Stimulated activated CD4-positive, alpha-beta T cell treated with anti-CD3 and anti-CD28 coated beads, Interleukin-15, amount 100 ng/mL, for 24 hours (primary cell): ENCODE measurements at places on chromosomes 13 and 19.

- no peak for DNase-seq
Measured at GRCh38 chr19:1997353-1998233, 17.9 kb downstream of the BTBD2 start.

DNA sequence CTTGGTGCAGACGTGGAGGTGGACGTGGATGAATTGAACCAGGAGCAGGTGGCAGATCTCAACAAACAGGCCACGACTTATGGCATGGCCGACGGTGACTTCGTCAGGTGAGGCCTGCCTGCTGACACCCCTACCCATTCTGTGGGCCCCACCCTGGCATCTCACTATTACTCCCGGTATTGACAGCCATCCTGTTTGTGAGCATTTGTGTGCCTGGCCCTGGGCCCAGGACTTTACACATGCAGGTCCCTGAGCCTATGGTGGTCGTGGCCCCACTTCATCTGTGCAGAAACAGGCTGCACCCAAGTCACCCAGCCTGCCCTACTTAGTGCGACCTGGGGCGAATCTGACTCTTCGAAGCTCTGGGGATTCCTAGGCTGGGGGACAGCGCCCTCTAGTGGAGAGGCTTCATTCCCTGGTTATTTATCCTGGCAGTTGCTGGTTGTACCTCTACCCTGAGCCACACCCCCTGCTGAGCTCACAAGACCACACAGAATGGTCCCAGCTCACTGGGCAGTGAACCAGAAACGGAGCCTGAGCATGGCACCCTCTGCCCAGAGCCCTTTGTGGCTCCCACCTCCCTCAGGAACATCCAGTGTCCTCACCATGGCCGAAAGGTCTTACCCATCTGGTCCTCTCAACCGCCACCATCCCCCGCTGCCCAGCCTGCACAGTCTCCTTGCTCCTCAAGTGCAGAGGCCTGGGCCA is 16.9 kb downstream of the ZNF296 start:
- DNase-seq = peak; percentile 88

DNA sequence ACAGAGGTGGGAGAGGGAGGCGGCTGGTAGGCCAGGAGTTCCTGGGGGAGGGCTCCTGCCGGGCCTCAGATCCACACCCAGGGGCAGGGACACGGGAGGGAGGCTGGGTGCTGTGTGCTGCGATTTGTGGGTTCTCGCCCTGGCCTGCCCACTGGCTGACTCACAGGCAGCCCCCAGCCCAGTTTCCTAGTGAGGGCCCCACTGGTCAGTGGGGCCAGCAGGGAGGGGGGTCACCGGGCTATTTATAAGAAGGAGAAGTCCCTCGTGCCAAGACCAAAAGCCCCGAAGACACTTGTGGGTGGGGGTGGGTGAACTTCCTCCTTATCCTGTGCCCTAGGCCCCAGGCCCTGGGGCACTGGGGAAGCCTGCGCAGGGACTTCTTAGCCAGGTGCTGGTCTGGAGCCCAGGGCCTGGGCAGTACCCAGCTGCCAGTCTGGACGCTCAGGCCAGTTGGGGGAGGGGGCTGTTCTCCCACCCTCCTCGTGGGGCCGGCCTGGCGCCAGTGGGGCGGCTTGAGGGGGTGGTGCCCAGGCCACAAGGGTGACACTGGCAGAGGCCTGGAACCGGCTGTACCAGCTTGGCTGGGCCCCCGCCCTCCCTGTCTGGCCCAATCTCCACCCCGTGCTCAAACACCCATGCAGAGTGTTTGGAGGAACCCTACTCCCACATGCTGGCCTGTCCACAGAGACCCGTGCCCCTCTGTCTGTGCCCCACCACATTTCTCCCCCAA is 5.0 kb upstream of the JUNB start:
- no peak for DNase-seq

- peak; percentile 40 for DNase-seq
Measured at GRCh38 chr19:932648-933552, 7.1 kb downstream of the ARID3A start.

- DNase-seq = no peak
Measured at GRCh38 chr19:42412227-42412626, 15.0 kb downstream of the LIPE start.

DNA sequence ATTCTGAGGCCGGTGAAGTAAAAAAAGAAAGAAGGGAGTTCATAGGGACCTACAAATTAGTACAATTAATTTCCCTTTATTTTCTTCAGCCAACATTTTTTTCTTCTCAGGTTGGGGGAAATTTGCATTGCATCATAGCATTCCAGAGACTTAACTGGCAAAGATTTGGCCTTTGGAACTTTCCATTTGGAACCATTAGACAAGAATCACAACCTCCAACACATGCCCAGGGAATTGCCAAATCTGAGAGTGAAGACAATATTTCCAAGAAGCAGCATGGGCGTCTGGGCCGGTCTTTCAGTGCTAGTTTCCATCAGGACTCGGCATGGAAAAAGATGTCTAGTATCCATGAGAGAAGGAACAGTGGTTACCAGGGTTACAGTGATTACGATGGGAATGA is 6.4 kb upstream of the ERCC5 start:
- no peak for DNase-seq

GRCh38 chr13:48797127-48797526 is 143.4 kb downstream of the CYSLTR2 start:
- DNase-seq = no peak

- DNase-seq = no peak
Measured at GRCh38 chr13:111974341-111974640, 92.7 kb upstream of the SOX1 start.

DNA sequence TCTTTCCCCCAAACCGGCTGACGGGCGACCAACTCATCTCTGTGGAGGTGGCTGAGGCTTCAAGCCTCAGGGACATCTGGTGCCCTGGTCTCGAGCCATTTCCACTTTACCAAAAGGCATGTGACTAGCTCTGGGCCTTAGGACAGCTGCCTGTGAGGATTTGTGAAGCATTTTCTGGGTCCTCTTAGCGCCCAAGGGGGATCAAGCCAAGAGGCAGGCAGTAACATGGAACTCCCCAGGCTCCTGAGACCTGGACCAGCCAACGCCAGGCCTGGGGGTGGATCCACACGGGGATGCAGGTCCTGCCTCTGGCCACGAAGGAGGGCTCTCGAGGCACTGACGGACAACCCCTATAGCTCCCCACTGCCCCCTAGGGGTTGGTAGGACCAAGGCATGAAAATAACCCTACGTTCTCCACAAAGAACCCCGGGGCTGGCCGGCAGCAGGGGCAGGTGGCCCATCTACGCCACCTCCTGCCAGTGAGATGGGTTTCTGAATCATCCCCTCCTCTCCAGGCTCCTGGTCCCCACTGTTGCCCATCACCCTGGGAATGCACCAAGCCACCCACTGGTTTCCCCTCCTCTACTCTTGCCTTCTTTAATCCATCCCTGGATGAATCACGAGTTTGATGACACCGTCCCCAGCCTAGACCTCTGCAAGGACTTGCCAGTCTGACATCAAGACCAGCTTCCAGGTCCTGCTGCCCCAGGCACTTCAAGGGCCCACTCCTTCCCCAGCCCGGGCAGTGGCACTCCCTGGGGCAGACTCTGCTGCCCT is 7.0 kb upstream of the MYDGF start:
- peak; percentile 47 for DNase-seq

DNA sequence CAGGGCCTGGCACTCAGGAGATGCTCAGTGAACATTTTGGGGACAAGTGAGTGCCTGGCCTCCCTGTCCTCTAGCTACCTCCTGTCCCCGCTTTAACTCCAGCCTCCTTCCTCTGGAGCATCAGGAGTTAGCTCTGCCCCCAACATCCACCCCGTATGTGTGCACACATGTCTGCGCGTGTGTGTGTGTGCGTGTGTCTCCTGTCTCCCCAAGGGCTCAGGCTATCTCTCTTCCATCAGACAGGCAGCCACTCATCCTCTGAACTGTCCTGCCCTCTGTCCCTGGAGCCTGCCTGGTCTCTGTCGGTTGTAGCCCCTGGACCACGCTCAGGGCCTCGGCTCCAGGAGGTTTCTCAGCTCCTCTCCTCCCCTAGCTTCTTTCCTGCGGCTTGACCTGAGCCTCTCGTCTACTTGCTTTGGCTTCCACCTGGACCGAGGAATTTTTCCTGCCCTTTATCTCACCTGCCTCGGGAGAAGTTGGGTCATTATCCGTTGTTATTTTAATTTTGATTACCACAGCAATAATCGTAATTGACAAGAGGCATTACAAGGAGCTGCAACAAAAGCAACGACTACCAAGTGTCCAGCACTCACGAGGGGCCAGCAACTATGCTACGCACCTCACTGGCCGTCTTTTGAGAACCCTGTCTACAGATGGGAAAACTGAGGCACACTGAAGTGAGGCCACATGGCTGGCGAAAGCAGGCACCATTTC is 32.0 kb upstream of the ASF1B start:
- DNase-seq = no peak

DNA sequence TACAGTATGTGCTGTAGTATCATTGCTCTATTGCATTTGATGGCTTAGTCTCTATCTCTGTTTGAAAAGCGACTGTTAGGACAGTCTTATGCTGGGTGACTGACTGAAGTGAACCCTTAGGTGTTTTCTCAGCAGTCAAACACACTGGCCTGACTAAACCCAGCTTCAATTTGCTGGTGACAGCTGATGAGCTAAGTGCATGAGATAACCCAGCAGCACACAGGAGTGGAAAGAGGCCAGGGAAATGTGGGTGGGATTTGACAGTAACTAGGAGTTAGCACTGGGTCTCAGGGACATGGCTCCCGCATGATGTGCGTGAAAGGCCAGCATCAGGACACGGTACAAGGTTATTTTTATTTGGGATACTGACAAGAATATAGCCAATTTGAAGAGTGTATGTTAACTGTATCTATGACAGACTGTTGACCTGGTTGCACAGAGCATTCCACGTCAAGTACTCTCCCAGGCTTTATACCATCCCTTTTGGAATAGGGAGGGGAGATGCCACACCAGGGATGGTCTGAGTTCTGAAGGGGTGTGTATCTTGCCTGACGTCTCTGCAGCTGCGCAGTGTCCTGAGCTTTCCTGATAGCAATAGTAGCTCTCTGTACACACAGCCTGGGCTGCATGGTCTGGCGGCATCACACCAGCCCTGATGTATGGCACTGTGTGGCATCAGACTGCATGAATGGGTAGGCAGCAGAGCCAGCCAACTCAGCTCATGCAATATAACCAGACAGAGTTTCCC is 144.8 kb downstream of the FLT1 start:
- no peak for DNase-seq

- peak; percentile 19 for DNase-seq
Measured at GRCh38 chr13:91406619-91407018, 8.2 kb downstream of the GPC5 start.

DNA sequence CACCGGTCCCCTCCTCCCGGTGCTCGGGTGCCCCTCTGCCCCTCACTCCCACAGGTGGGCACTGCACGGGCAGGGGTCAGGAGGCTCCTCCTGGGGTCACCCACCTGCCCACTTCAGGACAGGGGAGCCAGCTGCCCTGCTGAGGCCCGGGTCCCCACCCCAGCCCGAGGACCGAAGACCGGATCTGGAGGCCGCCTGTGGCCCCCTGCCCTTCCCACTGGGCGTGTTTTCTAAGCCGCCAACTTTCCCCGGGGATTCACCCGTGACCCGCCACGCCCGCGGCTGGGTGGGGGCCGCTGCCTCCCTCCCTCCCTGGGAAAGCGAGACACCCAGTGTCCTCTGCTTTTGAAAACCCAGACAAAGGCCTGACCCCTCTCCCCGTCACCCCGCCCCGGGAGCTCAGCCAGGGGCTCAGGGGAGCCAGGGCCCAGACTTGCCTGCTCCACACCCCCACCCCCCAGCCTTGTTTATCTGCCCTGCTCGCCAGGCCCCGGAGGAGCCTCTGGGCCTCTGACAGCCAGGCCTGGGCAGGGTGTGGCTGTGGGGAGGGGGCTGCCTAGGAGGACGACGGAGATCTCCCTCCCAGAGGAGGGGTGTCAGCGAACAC is 1.3 kb downstream of the PALM start:
- DNase-seq = no peak

- DNase-seq = no peak
Measured at GRCh38 chr19:46296722-46297461, at the start of gene HIF3A. HIF3A (plus strand) TSS chr19:46297042; CDS start chr19:46297077, 35 bp downstream.

- DNase-seq = peak; percentile 74
Measured at GRCh38 chr19:49546825-49547565, 19.2 kb downstream of the RCN3 start.
